Activated naive CD4-positive, alpha-beta T cell treated with anti-CD3 and anti-CD28 coated beads, Interleukin-2, amount 50 U/mL, for 72 hours (primary cell): ENCODE measurements at places on chromosomes 4 and X. TPM values are rescaled to one million over a fixed set of nuclear protein-coding genes. Genes with fewer than 3 reads are reported as not detected.

Gene GPR119
- not detected for total RNA-seq

Gene TMEM150C
- total RNA-seq = not detected

Gene ARMCX1
- total RNA-seq = 2.8 TPM

Gene CSN1S1
- total RNA-seq = not detected

Gene XG
- 0.51 TPM for total RNA-seq

Gene GAGE12H
- not detected for total RNA-seq

Gene STATH
- not detected for total RNA-seq

Gene POLN
- 1.8 TPM for total RNA-seq

Gene PTTG2
- total RNA-seq = 0.59 TPM

Gene ZCCHC12
- 0.60 TPM for total RNA-seq

Gene RASSF6
- total RNA-seq = not detected

Gene GSPT2
- 7.4 TPM for total RNA-seq

Gene STPG2
- 0.19 TPM for total RNA-seq

Gene AMTN
- total RNA-seq = not detected

Gene LRIT3
- 0.20 TPM for total RNA-seq

Gene BTK
- total RNA-seq = 0.41 TPM

Gene GLOD5
- not detected for total RNA-seq

Gene HTATSF1
- 41.5 TPM for total RNA-seq

Gene GABRG1
- total RNA-seq = not detected

Gene EPGN
- total RNA-seq = not detected

Gene EPHA5
- total RNA-seq = not detected

Gene ETDA
- total RNA-seq = not detected

Gene CFAP99
- total RNA-seq = not detected

Gene LRCH2
- not detected for total RNA-seq

Gene H2BW2
- total RNA-seq = not detected

Gene CABS1
- not detected for total RNA-seq

Gene GPC4
- total RNA-seq = not detected

Gene HAND2
- total RNA-seq = not detected

Gene SMIM10L2A
- total RNA-seq = 0.18 TPM

Gene CXCL11
- 0.23 TPM for total RNA-seq
